ENCODE measurements at places on chromosomes 5 and 9.

DNA sequence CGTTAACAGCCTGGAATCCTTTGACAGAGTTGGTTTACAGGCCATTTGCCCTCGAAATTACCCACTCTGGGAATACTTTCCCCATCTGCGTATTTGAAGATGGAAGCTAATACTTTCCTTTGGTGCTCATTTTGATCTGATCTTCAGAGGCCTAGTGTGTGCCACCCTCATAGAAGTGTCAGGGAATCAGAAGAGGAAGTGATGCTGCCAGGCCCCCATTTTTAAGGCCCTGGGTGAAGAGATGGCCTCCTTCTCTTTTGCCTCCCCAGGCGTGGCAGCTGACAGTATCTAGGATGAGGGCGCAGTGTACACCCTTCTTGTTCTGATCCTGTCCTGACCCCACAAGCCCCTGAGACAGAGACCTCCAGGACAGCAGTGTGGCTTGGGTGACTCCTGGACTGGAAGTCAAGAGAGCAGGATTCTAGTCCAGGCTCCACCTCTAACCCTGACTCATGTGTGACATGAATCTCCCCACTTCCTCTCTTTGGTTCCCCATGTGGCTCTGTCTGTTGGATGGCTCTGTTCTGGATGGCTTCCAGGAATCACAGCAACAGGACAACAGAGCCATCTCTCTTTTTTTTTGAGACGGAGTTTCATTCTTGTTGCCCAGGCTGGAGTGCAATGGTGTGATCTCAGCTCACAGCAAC lies 27.8 kb downstream of the CSF1R start:
- DNase-seq, result no peak

GRCh38 chr9:104914466-104914865 lies 13.5 kb downstream of the ABCA1 start:
- DNase-seq, result no peak

GRCh38 chr9:115035841-115036612 lies 81.9 kb downstream of the TNC start:
- DNase-seq, result no peak

- DNase-seq, result no peak
These were observed 18.5 kb downstream of the CAMSAP1 start for GRCh38 chr9:135888766-135889394.

DNA sequence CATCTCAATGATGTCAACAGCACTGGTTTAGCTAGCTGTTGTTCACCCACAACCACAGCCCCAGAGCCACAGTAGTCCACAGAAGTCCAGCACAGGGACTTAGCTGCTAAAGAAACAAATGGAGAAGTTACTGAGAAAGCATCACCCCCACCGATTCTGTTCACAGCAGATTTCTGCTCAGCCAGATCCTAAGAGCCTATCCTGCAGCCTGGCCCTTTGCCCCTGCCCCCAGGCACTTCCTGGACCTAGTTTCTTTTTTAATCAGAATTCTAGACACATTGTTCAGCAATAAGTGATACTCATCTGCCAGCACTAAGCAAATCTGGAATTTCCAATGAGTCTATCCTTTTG lies 7.4 kb downstream of the B4GALT1 start:
- no peak for DNase-seq

GRCh38 chr9:92728831-92729734 lies 35.5 kb downstream of the BICD2 start:
- peak; percentile 39 for DNase-seq

- DNase-seq, result no peak
These were observed 96.3 kb upstream of the CPEB4 start for GRCh38 chr5:173791878-173792277.

DNA sequence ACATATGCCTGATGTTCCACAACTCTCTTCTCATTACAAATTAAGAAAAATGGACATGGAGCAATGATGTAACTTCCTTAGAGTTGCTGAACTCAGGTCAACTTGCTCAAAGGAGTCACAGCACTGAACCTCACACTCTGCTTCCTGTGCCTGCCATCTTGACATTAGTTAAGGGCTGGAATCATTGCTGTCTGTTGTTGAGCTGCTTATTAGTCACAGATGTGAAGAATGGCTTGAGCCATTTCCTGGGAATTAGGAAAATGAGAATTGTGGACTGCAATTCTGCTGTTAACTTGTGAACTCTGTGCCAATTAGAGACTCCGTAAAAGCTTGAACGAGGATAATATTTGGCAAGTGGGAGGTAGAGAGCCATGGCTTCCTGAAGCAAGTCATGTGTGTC lies 212.0 kb downstream of the ADAMTS12 start:
- no peak for DNase-seq

- no peak for DNase-seq
These were observed 157.8 kb upstream of the TNC start for GRCh38 chr9:115275753-115276152.

GRCh38 chr5:95760273-95761191 lies 29.4 kb downstream of the RHOBTB3 start:
- DNase-seq, result no peak

DNA sequence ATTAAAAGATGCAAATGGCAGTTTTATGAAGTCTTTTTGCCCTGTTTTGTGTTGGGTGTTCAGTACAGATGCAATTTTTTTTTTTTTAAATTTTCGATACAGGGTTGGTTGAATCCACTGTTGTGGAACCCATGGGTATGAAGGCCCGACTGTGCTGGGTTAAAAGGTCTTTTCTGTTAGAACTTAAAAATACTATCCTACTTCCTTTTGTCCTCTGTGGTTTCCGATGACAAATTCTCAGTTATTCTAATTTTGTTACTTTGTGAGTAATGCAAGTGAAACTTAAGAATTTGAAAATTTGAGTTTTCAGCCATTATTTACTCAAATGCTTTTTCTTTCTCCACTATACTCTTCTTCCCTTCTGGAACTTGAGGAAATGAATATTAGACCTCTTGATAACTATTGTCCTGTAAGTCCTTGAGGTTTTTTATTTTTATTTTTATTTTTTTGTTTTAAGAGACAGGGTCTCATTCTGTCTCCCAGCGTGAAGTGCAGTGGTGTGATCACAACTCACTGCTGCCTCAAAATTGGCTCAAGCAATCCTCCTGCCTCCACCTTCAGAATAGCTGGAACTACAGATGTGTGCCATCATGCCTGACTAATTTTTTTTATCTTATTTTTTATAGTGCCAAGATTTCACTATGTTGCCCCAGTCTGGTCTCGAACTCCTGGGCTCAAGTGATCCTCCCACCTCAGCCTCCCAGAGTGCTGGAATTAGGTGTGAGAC lies 67.5 kb downstream of the ZCCHC7 start:
- DNase-seq, result no peak

DNA sequence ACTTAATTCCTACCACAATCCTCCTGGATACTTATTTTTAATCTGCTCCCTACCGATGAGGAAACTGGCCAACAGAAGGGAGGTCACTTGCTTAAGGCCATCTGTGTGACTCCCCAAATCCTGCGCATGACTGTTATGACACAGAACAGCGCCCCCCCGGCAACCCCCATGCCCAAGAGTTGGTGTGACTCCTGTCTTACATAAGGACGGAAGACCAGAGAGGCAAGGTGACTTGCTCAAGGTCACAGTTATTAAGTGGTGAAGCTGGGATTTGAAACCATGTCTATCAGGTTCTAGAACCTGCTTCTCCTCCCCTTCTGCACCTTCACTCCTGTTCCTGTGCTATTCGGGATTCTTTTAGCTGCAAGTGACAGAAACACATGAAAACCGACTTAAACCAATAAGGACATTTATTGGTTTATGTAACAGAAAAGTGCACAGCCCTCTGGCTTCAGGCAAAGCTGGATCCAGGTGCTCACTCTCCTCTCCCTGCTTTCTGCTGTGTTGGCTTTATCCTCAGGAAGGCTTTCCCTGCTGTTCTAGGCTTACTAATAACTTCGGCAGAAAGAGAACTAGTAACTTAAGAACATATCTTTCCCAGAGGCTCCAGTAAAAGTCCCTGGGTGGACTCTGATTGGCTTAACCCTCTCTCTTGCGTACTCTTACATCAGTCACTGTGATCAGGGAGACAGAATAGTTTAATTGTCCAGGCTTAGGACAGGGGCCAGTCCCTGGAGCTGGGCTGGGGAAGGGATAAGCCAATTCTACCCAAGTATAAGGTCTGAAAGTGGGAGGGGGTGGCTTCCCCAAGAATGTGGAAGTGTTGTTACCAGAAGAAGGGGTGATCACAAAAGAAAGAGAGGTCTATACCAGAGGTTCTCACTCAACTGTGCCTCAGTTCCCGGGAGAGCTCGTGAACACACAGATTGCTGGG lies 43.7 kb downstream of the FGF18 start:
- DNase-seq, result no peak

- no peak for DNase-seq
These were observed 52.0 kb downstream of the OLFM1 start for GRCh38 chr9:135139366-135139959.

DNA sequence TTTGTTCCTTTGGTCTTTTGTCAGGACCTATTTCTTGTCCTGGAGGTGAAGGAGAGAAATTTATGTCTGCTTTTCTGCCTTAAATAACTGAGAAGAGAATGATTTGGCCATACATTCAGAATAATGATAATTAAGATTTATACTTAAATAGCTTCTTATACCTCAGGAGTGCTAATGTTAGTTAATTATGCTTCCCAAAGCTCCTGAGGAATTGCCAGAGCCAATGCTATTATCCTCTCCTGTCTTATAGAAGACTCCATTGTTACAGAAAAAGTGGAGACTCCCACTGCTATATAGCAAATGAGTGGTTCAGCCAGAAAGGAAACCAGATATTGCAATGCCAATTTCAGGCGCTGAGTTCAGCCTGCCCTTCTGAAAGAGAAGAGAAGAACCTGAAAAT lies 67.0 kb downstream of the NTRK2 start:
- no peak for DNase-seq

DNA sequence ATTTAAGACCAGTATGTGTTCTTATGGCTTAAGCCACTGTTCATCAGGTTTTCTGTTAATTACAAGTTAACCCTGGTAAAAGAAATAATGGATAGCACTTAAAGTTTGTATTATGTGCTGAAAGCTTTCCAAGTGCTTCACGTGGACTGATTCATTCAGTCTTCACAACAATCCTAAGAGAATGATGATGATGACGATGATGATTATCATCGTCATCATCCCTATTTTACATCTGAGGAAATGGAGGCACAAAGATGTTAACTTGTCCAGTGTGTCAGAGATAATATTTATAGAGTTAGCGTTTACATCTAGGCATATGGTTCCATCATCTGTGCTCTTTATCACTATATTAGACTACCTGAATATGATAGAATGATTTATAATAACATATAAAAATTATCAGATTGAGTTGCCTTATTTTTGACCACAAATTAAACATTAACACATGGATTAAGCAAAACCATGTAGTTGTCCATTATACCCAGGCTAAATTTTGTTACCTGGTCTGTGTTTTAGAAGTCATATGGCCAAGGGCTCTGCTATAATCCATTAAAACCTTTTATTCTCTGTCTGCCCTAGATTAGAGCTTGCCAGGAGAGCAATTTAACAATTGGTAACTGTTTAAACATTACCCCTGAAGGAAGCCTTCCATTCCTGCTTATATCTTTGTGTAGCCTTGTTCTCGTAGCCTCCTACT lies 102.3 kb upstream of the MAP3K1 start:
- no peak for DNase-seq

GRCh38 chr5:137040024-137040423 lies 459.1 kb downstream of the SPOCK1 start:
- DNase-seq, result no peak

GRCh38 chr5:177336112-177336511 lies 15.4 kb downstream of the LMAN2 start:
- no peak for DNase-seq

GRCh38 chr5:60891667-60892066 lies 47.6 kb upstream of the ELOVL7 start:
- DNase-seq, result no peak

DNA sequence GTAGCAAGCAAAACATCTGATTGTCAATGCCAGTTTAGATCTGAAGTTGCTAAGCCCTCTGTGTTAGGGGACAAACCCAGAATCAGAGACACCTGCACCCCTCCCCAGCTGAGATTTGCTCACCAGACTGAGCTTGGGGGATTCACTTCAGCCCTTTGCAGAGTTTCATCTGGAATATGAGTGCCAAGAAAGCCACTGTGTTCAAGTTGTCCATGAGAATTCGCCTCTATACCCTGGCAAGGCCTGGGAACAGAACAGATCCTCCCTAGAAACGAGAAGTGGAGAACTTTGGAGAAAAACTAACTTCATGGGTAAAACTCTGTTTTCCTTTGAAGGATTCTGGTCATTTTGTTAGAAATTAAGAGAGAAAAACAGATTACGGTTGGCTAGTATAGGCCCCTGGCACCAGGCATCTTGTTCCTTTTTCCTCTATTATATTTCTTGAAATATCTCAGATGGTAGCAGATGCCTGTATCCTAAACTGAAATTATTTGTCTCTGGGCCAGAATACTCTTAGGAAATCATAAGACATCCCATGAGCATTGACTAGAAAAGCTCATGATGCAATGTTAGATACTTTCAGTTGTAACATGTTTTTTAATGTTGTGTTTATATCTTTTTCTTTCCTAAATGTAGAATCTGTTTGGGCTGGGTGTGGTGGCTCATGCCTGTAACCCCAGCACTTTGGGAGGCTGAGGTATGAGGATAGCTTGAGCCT lies 64.4 kb downstream of the SNX18 start:
- DNase-seq, result no peak

- DNase-seq, result no peak
These were observed 442.7 kb upstream of the CD180 start for GRCh38 chr5:67639313-67639712.

DNA sequence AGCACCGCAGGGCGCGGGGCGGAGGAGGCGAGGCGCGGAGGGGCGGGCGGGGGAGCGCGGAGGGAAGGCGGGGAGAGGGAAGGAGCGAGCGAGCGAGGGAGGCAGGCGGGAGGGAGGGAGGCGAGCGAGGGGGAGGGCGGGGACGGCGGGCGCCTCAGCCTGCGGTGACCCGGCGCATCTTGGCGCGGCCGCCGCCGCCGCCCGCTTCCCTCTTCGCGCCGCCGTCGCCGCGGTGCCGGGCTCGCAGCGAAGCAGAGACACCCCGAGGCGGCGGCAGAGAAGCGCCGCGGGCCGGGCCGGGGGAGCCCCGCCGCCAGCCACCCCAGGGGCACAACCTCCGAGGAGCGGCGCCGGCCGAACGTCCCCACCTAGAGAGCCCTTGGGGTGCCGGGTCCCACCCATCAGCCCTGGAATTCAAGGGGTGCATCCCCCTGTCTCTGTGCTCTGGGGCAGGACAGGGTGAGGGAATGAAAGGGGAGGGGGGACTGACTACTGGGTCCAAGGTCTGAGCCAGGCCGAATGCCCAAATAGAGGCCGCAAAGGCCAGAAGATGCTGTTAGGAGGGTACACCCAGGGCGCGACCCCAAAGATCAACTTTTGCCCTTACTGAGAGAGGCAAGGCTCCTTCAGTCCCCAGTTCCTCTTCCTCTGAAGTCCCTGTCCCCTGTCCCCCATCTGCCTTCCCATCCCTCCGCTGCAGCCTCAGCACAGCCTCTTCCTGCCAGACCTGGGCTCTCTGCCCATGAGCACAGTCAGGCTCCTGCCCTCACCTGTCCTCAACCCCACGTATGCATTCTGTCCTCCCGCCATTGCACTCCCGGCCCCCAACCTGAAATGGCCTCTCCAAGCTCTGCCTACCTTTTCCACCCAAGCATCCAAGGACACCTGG lies at the start of gene ADAMTS2:
Gene ADAMTS2 (minus strand): TSS at position 29 of the 889 bp plus-strand sequence. CDS start 133 bp downstream, outside the sequence.
- peak; percentile 72 for DNase-seq
